ENCODE measurements at places on chromosomes 1 and 21. TPM values are rescaled to one million over a fixed set of nuclear protein-coding genes. Genes with fewer than 3 reads are reported as not detected.

Gene MXRA8
- total RNA-seq: 8.1 TPM

- H3K4me3 ChIP-seq: no peak overlapping the region
- H3K27ac ChIP-seq: no peak overlapping the region
- no peaks in the 10 kb centered on the region for H3K4me1 ChIP-seq
- DNase-seq: no peak
- no peaks in the 10 kb centered on the region for H3K27me3 ChIP-seq
Measured at GRCh38 chr21:40208948-40209345, 341.7 kb downstream of the PCP4 start.

Gene FCER1A
- total RNA-seq: not detected

- H3K27ac ChIP-seq: no peak overlapping the region
- no peak for DNase-seq
- H3K27me3 ChIP-seq: no peaks in the 10 kb centered on the region
- H3K36me3 ChIP-seq: no peaks in the 10 kb centered on the region
Measured at GRCh38 chr1:76065270-76065669, 9.3 kb upstream of the ST6GALNAC3 start.

- no peak overlapping the region for H3K4me3 ChIP-seq
- DNase-seq: no peak
- H3K27me3 ChIP-seq: no peaks in the 10 kb centered on the region
- no peak overlapping the region for H3K27ac ChIP-seq
- H3K36me3 ChIP-seq: no peaks in the 10 kb centered on the region
Measured at GRCh38 chr1:55275151-55275748, 60.1 kb upstream of the USP24 start.

- no peaks in the 10 kb centered on the region for H3K27me3 ChIP-seq
- H3K4me3 ChIP-seq: no peak within 1 kb of the TSS
- H3K36me3 ChIP-seq: no peaks in the 10 kb centered on the region
- H3K27ac ChIP-seq: no peak within 1 kb of the TSS
- no peaks in the 10 kb centered on the region for H3K4me1 ChIP-seq
Measured at GRCh38 chr1:109763646-109764415, at the start of gene EPS8L3. Gene EPS8L3 (minus strand): TSS chr1:109763923. CDS start chr1:109761749, 2,174 bp downstream.

GRCh38 chr1:61259379-61260148 is 177.2 kb downstream of the NFIA start:
- H3K4me3 ChIP-seq: no peak overlapping the region
- H3K4me1 ChIP-seq: no peaks in the 10 kb centered on the region
- H3K27me3 ChIP-seq: no peaks in the 10 kb centered on the region

DNA sequence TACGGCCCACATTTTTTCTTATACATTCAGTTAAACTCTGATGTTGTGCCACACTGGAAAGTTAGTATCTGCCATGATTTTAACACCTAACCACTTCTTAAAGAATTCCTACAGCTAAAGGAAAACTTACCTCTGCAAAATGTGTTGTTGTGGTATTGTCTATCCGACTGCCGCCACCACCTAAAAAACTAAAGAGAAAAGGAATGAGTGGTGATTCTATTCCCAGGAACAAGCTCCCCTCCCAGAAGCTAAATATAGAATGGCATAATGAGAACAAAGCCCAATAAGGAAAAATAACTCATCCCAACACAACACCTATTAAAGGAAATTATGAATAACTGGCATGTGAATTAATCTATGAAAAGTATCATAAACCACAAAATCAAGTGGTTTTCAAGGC is 39.5 kb downstream of the RNF115 start:
- no peak overlapping the region for H3K4me3 ChIP-seq
- no peaks in the 10 kb centered on the region for H3K36me3 ChIP-seq

GRCh38 chr1:241637046-241637590 is 3.1 kb downstream of the CHML start:
- H3K4me3 ChIP-seq: peak overlapping the region; percentile 89
- no peak for DNase-seq
- peaks cover 6% of the 10 kb centered on the region for H3K4me1 ChIP-seq

DNA sequence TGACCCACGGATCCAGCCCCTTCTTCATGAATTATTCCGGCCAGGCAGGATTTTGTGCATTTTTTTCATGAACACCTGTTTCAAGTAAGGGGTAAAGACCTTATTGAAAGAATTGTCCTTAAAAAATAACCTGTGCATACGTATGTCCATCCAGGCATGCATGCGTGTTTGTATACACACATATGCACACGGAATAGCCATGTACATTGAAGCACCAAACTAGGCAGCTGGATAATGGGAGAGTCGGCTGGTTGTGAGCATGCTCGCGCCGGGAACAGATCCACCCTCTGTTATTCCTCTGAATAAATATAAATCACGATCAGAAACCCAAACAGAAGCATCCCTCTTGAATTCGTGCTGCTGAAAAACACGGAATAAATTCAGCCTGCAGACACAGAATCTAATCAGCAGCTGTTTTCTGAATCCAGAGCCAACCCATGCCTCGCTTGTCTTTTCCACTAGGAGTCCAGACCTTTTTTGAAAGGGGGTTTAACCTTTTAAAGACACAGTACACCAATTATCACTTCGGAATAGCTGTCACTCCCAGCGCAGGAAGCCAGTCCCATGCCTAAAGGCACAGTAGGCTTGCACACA is at the start of gene HIVEP3:
Gene HIVEP3, minus strand, starts transcription at position 473 of the 594 bp plus-strand sequence.
- H3K27ac ChIP-seq: no peak within 1 kb of the TSS
- peaks cover 22% of the 10 kb centered on the region for H3K27me3 ChIP-seq
- DNase-seq: no peak
- peaks cover 7% of the 10 kb centered on the region for H3K4me1 ChIP-seq
- no peaks in the 10 kb centered on the region for H3K36me3 ChIP-seq

GRCh38 chr1:64663668-64664067 is 81.2 kb upstream of the RAVER2 start:
- H3K4me3 ChIP-seq: no peak overlapping the region
- H3K27me3 ChIP-seq: no peaks in the 10 kb centered on the region
- H3K36me3 ChIP-seq: peaks cover 93% of the 10 kb centered on the region
- no peak overlapping the region for H3K27ac ChIP-seq
- DNase-seq: peak; percentile 50
- no peaks in the 10 kb centered on the region for H3K4me1 ChIP-seq

- no peak overlapping the region for H3K4me3 ChIP-seq
- no peaks in the 10 kb centered on the region for H3K36me3 ChIP-seq
- no peaks in the 10 kb centered on the region for H3K27me3 ChIP-seq
- no peaks in the 10 kb centered on the region for H3K4me1 ChIP-seq
Measured at GRCh38 chr1:37673920-37674319, 18.4 kb upstream of the CDCA8 start.

Gene ZBTB8OS
- 64.2 TPM for total RNA-seq

DNA sequence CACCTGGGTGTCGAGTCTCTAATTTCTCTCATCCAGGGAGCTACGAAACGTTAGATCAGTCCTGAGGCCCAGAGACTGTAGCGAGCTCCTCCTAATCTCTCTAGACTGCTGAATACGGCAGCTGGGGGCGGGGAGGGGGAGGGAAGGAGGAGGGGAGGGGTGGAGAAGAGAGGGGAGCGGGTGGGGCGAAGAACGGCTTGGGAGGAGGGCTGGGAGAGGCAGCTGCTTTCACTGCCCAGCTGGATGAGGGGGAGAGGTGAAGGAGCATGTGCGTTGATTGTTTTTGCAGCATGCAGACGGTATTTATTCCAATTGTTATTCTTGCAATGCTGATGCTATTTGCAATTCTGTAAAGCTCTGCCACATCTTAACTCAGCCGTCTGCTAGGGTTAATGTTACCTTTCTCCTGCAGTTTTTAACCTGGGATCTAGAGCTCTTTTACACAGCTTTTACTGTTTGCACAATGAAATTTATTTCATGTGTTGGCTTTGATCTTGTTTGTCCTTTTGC is 790 bp downstream of the DNAJC6 start:
- no peaks in the 10 kb centered on the region for H3K27me3 ChIP-seq
- DNase-seq: peak; percentile 90
- no peak overlapping the region for H3K27ac ChIP-seq
- peak overlapping the region; percentile 81 for H3K4me3 ChIP-seq
- H3K4me1 ChIP-seq: no peaks in the 10 kb centered on the region

Gene OVAAL
- not detected for total RNA-seq

- no peak for DNase-seq
- no peaks in the 10 kb centered on the region for H3K27me3 ChIP-seq
- no peak overlapping the region for H3K4me3 ChIP-seq
- H3K36me3 ChIP-seq: no peaks in the 10 kb centered on the region
- no peak overlapping the region for H3K27ac ChIP-seq
Measured at GRCh38 chr21:23402929-23403520, 2204.3 kb downstream of the MRPL39 start.

Gene PKNOX1
- 38.1 TPM for total RNA-seq

- no peak overlapping the region for H3K4me3 ChIP-seq
- H3K36me3 ChIP-seq: no peaks in the 10 kb centered on the region
- H3K27me3 ChIP-seq: no peaks in the 10 kb centered on the region
- no peaks in the 10 kb centered on the region for H3K4me1 ChIP-seq
Measured at GRCh38 chr1:10751561-10752085, 44.8 kb downstream of the CASZ1 start.

- no peak overlapping the region for H3K4me3 ChIP-seq
- no peaks in the 10 kb centered on the region for H3K27me3 ChIP-seq
- peak; percentile 44 for DNase-seq
- peaks cover 9% of the 10 kb centered on the region for H3K36me3 ChIP-seq
- no peaks in the 10 kb centered on the region for H3K4me1 ChIP-seq
Measured at GRCh38 chr1:5856246-5856815, 135.9 kb downstream of the NPHP4 start.

Gene SLC5A9
- 0.22 TPM for total RNA-seq

Gene SMYD2
- total RNA-seq: 8.6 TPM

GRCh38 chr1:22919341-22920025 is 53.2 kb downstream of the LACTBL1 start:
- H3K4me1 ChIP-seq: no peaks in the 10 kb centered on the region
- no peak for DNase-seq
- no peak overlapping the region for H3K27ac ChIP-seq
- no peak overlapping the region for H3K4me3 ChIP-seq
- no peaks in the 10 kb centered on the region for H3K27me3 ChIP-seq

DNA sequence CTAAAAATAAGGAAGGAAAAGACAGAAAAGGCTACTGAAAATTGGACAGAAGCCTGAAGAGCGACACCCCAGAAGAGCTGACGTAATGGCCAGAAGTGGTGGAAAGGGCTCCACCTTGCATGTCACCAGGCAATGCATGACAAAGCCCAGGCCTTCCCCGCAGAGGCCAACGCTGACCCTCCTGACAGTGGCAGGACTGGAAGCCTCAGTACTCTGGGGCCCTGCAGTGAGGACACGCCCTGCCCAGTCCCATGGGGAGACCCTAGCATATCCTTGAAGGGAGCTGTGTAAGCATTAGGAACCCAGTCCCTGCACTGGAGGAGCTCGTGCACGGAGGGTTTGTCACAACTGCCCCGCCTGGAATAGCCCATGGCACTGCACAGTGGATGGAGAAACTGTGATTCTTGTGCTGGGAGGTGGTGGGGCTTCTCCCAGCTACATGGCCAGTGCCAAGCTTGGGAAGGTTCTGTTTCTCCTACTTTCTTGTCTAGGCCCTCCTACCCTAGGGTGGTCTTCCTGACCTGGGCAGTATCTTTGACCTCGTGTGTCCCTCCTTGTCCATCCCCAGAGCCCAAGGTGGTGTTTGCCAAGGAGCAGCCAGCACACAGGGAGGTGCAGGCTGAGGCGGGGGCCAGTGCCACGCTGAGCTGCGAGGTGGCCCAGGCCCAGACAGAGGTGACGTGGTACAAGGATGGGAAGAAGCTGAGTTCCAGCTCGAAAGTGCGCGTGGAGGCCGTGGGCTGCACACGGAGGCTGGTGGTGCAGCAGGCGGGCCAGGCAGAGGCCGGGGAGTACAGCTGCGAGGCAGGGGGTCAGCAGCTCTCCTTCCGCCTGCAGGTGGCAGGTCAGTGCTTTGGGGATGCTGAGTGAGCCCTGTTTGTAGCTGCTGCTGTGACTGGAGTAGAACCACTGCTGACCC is 60.4 kb downstream of the OBSCN start:
- H3K27ac ChIP-seq: no peak overlapping the region
- no peaks in the 10 kb centered on the region for H3K27me3 ChIP-seq
- no peak overlapping the region for H3K4me3 ChIP-seq
- peak; percentile 45 for DNase-seq

- H3K4me3 ChIP-seq: no peak overlapping the region
- H3K27me3 ChIP-seq: no peaks in the 10 kb centered on the region
- H3K36me3 ChIP-seq: no peaks in the 10 kb centered on the region
- no peak overlapping the region for H3K27ac ChIP-seq
- H3K4me1 ChIP-seq: no peaks in the 10 kb centered on the region
Measured at GRCh38 chr1:8962812-8963530, 17.3 kb downstream of the CA6 start.

GRCh38 chr1:168408884-168409283 is 128.2 kb downstream of the TBX19 start:
- H3K36me3 ChIP-seq: peaks cover 3% of the 10 kb centered on the region
- H3K4me1 ChIP-seq: no peaks in the 10 kb centered on the region
- H3K27ac ChIP-seq: no peak overlapping the region
- DNase-seq: no peak
- no peak overlapping the region for H3K4me3 ChIP-seq

- no peak overlapping the region for H3K27ac ChIP-seq
- no peaks in the 10 kb centered on the region for H3K27me3 ChIP-seq
- H3K4me3 ChIP-seq: no peak overlapping the region
- DNase-seq: no peak
- no peaks in the 10 kb centered on the region for H3K4me1 ChIP-seq
Measured at GRCh38 chr1:43956234-43956633, 9.5 kb downstream of the IPO13 start.

Gene PADI3
- total RNA-seq: 2.5 TPM

GRCh38 chr21:16911166-16911607 is 601.7 kb upstream of the CXADR start:
- H3K27ac ChIP-seq: no peak overlapping the region
- DNase-seq: no peak
- no peaks in the 10 kb centered on the region for H3K27me3 ChIP-seq
- H3K4me3 ChIP-seq: no peak overlapping the region

Measured in H9 (cell line).